ENCODE measurements at places on chromosomes 6 and 20. TPM values are rescaled to one million over a fixed set of nuclear protein-coding genes. Genes with fewer than 3 reads are reported as not detected.

The ZNF512B gene
- 21.4 TPM for total RNA-seq

The B3GALT4 gene
- total RNA-seq: 5.9 TPM

The PKIB gene
- total RNA-seq: 1.0 TPM

The VGLL2 gene
- not detected for total RNA-seq

The CST7 gene
- total RNA-seq: 50.3 TPM

The SLC35B3 gene
- total RNA-seq: 5.6 TPM

The CD109 gene
- total RNA-seq: 15.4 TPM

The LGSN gene
- not detected for total RNA-seq

DNA sequence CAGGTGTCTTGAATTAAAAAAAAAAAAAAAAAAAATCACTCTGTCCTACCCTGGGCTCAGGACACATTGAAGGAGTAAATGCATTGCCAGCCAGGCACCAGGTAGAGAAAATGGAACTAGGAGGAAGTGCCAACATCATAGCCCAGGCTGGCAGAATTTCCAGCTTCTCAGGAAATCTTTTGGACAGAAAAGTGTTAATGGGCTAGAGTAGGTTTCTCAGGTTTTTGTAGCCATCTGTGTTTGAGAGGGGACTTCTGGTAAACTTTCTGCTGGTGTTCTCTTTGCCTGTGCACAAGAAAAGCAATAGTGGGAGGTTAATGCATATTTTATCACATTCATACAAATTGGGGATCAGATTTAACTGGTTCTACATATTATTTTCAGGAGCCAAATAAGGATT, 678.3 kb upstream of the NRSN1 start:
- no peak for DNase-seq

- DNase-seq: no peak
Measured at GRCh38 chr6:88984152-88984551, 20.7 kb upstream of the RNGTT start.

DNA sequence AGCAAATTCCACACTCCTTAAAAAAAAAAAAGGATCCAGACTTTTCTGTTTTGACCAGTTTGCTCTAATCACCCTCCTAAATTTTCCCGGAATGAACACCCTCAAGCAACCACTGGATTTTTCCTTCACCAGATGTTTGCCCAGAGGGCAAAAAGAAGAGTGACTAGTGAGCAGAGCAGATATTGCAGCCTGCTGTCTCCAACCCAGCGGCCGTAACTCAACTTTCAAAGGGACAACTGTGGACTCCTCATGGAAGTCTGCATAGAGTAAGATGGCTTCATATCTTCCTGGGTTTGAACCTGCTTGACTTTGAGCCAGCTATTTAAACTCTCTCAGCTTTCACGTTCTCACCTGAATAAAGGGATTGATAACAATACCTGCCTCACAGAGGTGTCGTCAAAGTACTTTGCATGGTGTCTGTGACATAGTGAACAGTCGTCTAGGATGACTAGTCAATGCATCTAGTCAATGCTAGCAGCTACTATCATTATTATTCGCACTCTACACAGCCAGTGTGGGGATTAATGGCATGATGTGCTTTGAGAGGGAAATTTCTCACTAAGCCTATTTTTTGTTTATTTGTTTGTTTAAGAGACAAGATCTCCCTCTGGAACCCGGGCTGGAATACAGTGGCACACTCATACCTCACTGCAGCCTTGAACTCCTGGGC, 92.2 kb upstream of the HIVEP1 start:
- no peak for DNase-seq

DNA sequence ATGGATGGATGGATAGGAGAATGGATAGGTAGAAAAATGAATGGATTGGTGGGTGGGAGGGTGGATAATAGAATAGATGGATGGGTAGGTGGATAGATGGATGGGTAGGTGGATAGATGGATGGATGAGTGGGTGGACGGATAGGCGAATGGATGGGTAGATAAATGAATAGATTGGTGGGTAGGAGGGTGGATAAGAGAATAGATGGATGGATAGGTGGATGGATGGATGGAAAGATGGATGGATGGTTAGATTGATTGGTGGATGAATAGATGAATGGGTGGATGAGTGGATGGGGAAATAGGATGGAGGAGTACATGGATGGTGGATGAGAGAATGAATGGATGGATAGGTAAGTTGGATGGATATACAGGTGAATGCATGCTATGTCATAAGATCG, 110.5 kb downstream of the CEBPB start:
- DNase-seq: no peak

DNA sequence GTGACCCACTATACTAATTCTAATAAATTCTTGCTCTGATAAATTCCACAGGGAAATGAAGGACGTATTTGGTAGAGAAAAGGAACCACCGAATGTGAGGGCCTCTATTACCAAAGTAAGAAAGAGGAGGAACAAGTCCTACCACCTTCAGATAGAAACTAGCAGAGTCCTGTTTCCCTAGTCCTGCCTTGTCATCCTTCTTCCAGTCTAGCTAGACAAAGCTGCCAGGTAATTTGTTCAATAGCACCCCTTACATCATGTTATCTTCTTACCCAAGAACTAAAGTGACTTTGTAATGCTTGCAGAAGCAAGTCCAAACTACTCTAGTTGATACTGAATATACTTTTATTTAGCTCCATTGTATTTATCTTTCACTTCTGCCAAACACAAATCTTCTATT, 29.3 kb upstream of the FAM83B start:
- no peak for DNase-seq

GRCh38 chr6:113402544-113402943, 454.6 kb upstream of the MARCKS start:
- DNase-seq: no peak

- DNase-seq: no peak
Measured at GRCh38 chr6:157058574-157058973, 264.7 kb downstream of the TMEM242 start.

- no peak for DNase-seq
Measured at GRCh38 chr6:166938150-166938549, 18.2 kb downstream of the RNASET2 start.

DNA sequence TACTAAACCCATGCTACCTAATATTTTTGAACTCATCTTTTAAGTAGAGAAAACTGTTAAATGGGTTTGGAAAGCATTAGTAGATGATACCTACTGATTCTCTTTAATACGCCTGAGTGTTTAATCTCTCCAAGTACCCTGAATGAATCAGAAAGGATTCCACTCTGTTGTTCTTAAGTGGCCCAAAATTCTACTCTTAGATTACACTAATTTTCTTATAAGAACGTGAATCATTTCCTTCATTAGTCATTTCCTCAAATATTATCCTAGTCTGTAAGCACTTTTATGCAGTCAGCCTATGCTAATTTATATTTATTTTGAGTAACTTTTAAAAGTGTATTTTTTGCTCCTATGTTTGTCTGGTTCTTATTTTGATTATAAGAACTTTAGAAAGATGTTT, 380.0 kb downstream of the BTBD9 start:
- DNase-seq: no peak
